NCI-H748 treated with DMSO at 0.1 percent for 48 hours (cell line): ENCODE measurements at places on chromosomes 1 and 21.

GRCh38 chr1:66334318-66334717, 199.6 kb upstream of the SGIP1 start:
- DNase-seq = no peak

DNA sequence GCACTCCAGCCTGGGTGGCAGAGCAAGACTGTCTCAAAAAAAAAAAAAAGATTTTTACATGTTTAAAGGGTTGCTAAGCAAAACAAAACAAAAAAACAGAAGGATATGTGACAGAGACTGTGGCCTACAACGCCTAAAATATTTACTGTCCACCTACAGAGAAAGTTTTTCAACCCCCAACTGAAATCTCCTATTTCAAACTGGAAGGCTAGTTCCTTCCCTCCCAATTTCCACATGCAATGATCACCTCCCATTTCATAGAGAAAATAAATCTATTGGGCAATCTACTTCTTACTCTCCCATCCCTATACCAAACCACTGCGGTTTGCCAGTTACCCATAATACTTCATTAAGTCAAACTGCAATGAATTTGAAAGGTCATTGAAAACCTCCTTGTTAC, 74.2 kb downstream of the ST3GAL3 start:
- DNase-seq = no peak

- peak; percentile 60 for DNase-seq
Measured at GRCh38 chr21:20108016-20108415, 890.2 kb upstream of the NCAM2 start.

DNA sequence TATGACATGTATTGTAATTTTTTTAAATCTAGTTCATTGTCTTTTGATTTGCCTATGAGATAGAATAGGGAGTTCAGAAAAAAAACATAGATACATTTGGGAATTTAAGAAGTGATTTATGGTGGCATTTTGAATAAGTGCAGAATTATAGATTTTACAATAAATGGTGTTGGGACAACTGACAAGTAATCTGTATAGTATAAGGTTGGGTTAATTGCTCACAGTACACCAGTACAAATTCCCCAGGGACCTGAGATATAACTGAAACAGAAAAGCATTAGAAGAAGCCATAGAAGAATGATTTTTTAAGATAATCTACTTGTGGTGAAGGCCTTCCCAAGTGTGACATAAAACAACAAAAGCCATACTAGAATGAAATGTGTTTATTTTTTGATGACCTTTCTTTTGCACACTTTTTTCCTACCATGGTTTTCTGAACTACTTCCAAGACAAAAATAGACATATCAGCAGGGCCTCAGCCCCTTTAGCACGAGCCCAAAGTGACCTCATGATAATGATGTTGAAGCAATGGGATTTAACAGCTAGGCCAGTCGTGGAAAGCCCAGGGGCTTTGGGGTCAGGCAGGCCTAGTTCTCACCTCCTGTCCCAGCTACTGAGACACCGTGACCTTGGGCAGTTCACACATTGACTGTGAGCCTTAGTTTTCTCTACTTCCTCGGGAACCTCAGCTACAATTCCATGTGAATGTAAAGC, 87.4 kb downstream of the GREM2 start:
- DNase-seq = no peak

GRCh38 chr1:100502052-100502792, 35.7 kb upstream of the GPR88 start:
- peak; percentile 49 for DNase-seq

GRCh38 chr1:243549108-243549507, 293.3 kb downstream of the SDCCAG8 start:
- no peak for DNase-seq

DNA sequence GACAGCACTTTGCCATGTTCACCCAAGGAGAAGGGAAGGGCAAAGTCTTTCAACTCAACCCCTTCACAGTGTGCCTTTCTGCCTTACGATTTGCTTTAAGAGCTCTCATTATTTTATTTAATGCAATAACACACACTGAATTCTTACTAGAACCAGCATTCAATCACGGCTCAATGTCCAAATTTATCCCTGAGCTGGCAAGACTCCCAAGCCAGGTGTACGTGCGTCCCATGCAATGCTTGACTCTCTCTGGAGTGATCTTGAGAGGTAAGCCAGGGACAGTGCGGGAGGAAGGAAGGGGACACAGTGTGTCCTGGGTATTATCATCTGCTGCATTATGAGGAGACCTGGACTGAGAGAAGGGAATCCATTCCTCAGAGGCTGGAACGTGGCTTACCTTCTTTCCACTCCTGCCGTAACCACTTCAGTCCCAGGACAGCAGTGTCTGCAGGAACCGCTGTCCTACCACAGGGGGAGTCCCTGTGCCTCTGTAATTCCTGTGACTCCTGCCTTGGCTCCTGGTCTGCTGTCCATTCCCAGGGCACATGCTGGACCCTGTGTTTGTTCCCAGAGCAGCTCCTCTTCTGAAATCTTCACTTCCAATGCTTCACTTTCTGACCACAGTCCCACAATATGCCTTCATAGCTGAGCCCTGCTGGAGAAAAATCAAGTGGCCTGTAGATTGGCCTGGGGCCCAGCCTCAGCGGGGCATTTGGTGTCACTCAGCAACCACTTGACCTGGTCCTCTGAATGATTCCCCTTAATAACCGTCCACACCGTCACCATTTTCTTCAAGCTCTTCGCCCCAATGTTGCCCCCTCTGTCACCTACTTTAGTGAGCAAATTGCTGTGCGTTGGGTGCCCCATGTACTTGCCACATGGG, 28.6 kb upstream of the STUM start:
- no peak for DNase-seq

DNA sequence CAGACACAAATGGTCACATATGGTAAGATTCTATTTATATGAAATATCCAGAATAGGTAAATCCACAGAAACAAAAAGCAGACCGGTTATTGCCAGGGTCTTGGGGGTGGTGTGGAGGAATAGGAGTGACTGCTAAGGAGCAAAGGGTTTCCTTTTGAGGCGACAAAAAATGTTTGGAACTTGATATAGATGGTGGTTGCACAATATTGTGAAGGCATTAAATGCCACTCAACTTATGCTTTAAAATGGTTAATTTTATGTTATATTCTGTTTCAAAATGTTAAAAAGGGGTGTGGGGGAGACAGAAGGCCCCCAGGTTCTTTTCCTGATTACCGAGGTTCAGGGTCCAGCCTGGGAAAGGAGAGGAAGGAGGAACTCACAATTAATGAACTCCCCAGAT, 304.4 kb downstream of the RRAGC start:
- no peak for DNase-seq

- DNase-seq = no peak
Measured at GRCh38 chr1:32900371-32900955, 726 bp downstream of the TMEM54 start.

DNA sequence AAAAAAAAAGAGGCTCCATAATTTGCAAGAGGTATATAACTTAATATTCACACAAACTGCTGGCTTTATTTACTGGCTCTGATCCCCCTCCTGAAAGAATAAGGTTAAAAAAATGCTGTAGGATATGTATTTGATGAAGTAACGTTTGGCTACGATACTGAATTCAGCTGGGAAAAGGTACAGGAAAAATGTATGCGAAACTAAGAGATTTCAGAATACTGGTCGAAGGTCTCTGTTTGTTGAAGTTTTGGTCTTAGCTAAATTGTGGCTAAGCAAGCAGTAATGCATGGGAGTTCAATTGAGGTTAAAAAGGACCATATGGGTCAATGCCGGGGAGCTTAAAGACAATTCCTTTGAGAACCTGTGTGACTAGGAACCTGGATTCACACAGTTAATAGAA, 355.5 kb upstream of the NCAM2 start:
- DNase-seq = no peak

GRCh38 chr1:172279939-172280636, 140.4 kb upstream of the C1orf105 start:
- DNase-seq = no peak

DNA sequence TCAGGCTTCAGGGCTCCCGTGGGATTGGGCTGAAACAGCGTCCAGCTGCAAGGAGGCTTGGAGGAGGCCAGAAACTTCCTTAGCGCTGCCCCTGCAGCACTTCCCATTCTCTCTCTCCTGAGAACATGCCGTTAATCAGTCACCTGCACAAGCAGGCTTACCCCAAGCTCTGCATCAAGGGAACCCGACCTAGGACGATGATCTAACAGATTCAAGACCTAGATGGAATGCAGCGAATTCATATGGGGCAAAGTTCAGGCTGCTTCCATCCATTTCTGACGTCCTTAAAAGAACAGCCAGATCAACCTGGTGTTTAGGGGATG, 114.1 kb downstream of the ERG start:
- DNase-seq = no peak

GRCh38 chr1:23718482-23718881, 24.8 kb upstream of the ELOA start:
- no peak for DNase-seq

DNA sequence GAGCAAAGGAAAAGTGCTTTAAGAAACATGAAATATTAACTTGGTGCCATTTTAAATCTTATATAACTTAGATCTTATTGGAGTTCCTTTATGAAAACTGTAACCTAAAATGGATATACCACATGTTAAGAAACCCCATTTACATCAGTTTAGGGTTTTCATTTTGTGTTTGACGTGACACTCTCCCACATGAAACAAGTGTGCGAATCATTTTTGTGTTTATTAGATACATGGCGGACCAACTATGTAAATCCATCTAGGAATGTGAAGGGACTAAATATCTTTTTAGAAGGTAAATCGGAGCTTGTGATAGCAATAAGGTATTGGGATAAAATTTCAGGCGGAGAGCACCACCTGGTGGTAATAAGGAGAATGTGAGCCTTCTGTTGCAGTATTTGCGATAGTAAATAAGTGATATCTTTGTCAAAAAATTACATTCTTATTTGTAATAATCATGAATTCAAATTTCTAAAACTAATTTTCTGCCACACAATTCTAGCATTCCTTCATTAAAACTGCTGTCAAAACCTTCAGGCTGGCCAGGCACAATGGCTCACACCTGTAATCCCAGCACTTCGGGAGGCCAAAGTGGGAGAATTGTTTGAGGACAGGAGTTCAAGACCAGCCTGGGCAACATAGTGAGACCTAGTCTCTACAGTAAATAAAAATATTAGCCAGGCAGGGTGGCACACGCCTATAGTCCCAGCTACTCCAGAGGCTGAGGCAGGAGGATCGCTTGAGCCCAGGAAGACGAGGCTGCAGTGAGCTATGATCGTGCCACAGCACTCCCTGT, 31.3 kb downstream of the SMAP2 start:
- DNase-seq = peak; percentile 99

DNA sequence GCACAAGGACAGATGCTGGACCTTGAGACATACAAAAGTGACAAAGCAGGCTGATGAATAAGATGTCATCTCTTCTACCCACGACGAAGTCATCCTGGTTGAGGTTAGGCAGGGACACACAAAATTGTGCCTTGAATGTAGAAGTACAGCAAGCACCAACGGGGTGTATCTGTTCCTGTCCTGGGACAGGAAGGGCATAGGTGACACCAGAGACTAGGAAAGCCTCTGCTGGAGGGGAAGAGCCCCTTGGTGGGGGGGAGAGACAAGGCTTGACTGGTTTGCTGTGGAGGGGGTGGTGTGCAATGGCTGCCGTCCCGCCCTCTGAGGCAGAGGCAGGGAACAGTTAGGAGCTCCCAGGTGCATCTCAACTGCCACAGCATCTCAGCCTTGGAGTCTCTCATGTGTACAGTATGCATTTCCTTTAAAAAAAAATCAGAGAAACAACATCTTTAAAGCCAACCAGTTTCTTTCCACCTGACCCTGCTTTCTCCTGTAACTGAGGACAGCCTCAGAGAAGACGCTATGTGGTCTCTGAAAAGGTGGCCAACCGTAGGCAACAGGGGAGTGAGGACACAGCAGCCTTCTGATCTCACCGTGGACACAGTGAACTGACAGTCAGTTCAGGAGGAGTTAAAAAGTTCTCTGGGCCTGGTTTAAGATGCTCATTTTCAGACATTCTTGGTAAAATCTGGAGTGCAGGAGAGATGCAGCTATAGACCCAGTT, 17.7 kb upstream of the GFI1 start:
- DNase-seq = no peak

DNA sequence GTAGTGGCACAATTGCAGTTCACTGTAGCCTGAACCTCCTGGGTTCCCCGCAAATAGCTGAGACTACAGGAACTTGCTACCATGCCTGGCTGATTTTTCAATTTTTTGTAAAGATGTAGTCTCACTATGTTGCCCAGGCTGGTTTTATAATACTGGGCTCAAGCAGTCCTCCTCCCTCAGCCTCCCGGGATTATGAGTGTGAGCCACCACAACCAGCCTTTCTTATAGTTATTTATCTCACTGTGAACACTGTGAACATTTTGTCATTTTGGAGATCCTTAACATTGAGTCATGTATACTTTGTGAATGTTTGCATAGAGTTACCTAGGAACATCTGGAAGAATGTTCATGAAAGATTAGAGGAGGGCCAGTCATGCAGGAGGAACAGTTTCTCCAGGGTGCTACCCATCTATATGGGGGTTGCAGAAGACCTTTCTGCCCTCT, 127.1 kb upstream of the CACYBP start:
- DNase-seq = no peak
